ENCODE measurements at places on chromosomes 12 and 14.

DNA sequence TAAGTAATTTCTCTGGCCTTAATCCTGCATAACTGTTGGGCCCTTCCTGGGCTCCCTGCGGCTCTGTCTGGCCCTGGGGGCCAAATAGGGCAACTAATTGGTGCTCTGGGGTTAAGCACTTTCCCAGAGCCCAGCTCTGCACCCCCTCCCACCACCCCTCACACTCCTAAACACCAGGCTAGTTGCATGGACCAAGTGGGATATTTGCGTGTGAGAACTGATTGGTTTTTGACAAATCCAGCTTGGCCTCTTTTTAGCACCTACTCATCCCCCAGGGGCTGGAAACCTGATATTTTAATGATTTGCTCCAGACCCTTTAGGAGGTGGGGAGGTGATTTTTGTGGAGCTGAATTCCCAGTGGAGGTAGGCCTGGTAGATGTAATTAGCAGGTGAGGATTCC is 91.9 kb downstream of the DICER1 start:
- no peak for DNase-seq

DNA sequence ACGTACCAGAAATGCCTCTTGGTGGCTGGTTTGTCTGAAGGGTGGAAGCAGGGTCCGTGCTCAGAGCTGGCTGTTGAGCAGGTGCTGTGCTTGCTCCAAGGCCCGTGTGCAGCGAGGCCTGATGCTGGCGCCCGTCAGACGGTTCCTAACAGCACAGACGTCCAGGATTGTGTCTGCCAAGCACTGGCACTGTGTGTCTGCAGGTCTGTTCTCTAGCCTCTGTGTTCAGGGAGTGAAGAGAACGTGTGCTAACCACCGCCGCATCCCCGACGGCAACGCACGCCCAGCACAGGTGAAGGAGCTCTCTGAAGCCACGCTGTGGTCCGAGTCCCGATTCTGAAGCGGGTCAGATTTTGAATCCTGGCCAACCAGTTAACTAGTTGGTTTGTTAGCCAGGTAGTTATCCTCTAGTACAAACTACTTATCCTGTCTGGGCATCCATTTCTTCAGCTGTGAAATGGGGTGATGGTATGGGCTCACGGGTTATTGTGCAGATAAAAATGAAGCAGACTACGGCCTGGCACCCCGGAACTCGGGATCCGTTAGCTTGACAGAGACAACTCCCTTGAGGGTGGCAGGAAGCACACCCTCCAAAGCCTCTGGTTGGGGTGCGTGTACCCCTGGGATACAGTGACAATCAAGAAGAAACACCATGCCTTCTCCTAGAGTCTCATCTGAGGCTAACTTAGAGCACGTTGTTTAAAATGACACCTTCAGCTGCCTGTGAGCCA is 18.6 kb upstream of the TDRD9 start:
- no peak for DNase-seq

DNA sequence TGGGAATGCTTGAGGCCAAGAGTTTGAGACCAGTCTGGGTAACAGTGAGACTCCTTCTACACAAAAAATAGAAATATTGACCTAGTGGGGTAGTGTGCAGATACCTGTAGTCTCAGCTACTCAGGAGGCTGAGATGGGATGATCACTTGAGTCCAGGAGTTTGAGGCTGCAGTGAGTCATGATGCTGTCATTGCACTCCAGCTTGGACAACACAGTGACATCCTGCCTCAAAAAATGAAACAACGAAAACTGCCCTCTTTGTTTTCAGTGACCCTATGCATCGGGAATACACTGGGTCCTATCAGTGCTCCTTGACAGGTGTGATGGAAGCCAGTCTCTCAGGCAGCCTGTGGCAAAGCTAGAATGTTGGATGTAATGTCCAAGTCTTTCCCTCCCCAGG is 311.5 kb upstream of the OR4E1 start:
- DNase-seq = no peak

DNA sequence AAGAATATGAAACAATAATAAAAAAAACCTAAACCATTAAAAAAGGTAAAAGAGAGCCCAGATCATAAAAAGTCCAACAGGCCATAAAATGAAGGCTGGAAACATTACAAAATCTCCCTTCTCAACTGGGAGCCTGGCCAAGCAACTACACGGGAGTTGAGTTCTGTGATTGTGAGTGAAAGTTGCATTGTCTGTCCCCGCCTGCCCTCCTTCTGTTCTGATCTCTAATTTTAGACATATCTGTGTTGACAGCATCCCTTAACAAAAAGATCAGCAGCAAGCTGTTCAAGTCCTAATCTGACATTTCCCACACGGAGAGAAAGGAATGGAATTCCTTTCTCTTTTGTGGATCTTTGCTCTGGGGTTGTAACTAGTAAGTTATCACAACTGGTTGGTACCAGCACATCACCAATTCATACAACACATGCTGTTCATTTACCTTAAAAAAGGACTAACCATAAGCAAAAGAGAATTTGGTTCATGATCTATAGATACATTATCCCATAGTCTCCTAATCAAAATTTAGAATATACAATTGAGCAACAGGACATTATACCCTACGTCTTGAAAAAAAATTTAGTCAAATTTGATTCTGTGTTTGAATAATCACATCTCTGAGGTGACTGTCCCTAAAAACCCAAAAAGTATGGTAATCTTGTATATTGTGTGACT is 205.1 kb upstream of the GZMB start:
- DNase-seq = no peak

GRCh38 chr12:113152835-113153814 is 3.6 kb downstream of the CFAP73 start:
- DNase-seq = peak; percentile 87

GRCh38 chr14:31510222-31510621 is 22.4 kb upstream of the GPR33 start:
- peak; percentile 48 for DNase-seq

- DNase-seq = no peak
Measured at GRCh38 chr12:130041983-130042812, 120.1 kb upstream of the FZD10 start.

GRCh38 chr12:124322271-124322998 is 27.5 kb downstream of the RFLNA start:
- no peak for DNase-seq

- no peak for DNase-seq
Measured at GRCh38 chr12:4217091-4217490, 56.5 kb upstream of the CCND2 start.

GRCh38 chr14:44663136-44663535 is 156.1 kb upstream of the FSCB start:
- no peak for DNase-seq

GRCh38 chr12:32309811-32310736 is 89.3 kb upstream of the FGD4 start:
- no peak for DNase-seq

DNA sequence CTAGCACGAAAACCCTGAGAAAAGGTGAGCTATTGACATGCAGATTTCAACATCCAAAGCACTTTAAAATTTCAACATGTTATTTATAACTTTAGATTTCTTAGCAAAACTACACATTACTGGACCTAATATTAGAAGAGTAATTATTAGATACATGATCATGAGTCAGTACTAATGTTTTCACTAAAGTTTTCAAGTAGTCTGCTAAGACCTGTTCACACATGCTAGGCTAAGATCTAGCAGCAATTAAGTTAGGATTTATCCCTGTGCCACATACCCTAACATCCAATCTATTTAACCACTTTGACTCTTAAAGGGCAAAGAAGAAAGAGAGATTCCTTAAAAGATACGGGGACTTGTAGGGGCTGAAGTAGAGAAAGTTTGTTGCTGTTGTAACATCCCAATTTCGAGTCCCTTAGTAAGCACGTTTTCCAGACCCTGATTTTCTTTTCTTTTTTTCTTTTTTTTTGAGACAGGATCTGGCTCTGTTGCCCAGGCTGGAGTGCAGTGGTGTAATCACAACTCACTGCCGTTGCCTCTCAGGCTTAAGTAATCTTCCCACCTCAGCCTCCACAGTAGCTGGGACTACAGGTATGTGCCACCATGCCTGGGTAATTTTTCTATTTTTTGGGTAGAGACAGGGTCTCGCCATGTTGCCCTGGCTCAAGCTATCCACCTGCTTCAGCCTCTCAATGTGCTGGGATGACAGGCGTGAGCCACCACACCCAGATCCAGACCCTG is 102.5 kb upstream of the ATF7IP start:
- DNase-seq = no peak

DNA sequence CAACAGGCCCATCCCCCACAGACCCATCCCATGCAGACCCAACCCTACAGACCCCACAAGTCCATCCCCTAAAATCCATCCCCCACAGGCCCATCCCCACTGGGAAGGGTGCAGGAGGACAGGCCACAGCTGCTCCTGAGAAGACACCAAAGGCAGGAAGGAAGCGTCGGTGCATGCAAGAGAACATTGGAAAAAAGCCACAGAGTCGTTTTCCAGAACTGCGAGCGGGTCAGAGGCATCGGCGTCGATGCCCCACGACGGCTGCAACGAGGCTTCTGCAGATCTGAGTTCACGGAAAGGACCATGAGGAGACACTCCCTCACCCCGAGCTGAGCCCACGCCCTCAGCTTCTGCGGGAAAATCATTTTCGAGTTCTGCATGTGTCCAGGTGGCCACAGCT is 59.6 kb upstream of the GALNT9 start:
- no peak for DNase-seq

GRCh38 chr12:109967383-109968031 is 28.7 kb downstream of the GIT2 start:
- no peak for DNase-seq

GRCh38 chr12:101967506-101967905 is 90.1 kb downstream of the DRAM1 start:
- no peak for DNase-seq

- peak; percentile 74 for DNase-seq
Measured at GRCh38 chr14:37436519-37436918, 158.5 kb downstream of the FOXA1 start.

DNA sequence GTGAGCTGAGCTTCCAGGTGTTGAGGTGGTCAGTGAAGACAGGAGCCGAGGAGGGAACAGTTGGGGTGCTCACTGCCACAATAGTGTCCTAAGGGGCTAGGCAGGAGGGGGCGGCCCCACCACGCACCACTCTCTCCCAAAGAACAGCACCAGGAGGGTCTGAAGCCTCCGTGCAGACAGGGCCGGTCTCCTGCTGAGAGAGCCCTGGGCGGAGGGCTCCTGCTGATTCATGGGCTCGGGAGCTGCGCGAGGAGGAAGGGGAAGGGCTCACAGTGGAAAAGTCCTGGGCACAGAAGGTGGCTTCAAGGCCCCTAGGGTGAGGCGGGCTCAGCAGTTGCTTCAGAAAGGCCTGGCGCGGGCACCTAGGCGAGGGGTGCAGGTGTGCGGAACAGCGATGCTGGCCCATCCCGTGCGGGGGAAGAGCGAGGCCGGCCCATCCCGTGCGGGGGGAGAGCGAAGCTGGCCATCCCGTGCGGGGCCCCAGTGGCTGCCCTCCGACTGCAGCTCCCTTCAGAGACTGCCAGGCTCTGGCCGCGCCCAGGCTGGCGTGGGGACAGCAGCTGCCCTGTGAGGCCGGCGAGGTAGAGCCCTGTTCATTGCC is 176.7 kb downstream of the ADGRD1 start:
- no peak for DNase-seq

GRCh38 chr12:113063396-113064350 is 7.1 kb downstream of the DTX1 start:
- no peak for DNase-seq

DNA sequence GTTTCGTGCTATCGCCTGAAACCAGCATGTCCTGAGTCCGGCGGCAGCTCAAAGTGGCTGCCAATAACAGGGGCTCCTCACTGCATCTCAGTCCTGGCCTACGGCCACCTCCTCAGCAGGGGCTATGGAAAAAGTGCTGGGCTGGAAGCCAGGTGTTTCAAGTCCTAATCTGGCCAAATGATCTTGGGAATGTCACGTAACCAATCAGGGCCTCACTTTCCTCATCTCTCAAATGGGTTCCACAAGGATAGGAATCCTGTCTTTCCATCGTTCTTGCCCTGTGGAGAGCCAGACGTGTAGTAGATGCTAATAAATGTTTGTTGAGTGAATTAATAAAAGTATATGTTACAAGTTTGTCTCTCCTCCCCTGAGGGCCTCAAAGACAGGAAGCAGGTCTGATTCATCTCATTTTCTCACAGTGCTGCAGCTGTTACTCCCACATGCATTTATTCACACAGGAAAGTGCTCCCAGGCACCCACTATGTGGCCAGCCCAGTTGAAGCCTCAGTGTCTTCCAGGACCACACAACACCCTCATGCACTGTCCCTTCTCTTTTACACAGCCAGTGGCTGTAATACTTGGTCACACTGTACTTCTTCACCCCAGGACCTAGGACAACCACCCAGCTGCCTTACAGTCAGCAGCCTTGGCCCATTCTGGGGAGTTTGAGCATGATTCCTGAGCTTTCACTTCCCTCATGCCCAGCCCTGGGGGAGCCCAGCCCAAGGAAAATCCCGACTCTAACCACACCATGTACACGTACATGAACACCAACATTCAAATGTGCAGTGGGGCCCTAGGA is 5.0 kb downstream of the CMKLR1 start:
- DNase-seq = no peak

DNA sequence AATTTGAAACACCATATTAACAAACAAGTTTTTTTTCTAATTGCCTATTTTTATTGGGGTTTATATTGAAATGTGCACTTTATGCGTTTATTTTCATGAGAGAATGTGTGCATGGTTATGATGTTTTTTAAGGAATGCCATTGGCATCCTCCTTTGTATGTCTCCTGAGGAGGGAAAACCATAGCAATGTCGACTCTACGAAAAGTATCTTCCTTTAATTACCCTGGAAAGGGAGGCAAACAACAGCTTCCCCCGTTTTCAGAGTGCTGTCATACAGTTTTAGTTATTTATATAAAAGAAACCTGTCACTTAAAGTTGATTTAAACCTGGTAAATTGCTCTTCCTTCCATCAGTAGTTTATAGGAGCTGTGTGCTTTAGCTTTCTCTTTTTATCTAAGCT is 117.4 kb downstream of the PLEKHA5 start:
- DNase-seq = no peak
